ENCODE measurements at places on chromosomes 5 and 9. TPM values are rescaled to one million over a fixed set of nuclear protein-coding genes. Genes with fewer than 3 reads are reported as not detected.

DNA sequence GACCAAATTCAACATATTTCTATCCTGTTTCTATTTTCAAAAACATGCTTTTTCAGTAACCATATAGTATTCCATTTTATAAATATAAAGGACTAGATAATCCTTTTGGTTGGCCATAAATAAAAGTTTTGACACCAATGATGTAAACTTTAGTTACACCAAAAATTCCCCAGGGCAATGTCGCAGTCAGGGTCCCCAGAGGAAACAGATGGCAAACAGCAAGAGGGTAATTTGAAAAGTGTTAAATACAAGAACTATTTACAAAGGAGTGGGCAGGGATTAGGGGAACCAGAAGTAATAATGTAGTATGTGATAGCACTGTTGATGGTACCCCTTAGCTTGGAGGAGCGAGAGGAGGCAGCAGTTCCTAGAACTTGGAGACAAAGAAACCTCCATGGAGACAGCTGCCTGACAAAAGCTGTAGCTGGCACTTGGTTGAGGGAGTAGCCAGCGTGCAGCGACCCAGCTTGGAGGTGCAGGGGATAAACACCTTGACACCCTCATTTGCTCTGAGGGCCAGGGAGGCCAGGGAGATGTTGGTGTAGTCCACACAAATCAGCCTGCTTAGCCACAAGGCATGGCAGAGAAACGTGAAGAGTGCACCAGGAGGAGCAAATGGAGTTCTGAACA, 18.3 kb upstream of the MSANTD3 start:
- no peak for DNase-seq

- no peak for DNase-seq
Measured at GRCh38 chr5:148569948-148570347, 84.4 kb downstream of the HTR4 start.

- peak; percentile 61 for DNase-seq
Measured at GRCh38 chr5:136066661-136067271, 38.0 kb downstream of the TGFBI start.

- no peak for DNase-seq
Measured at GRCh38 chr9:110036286-110036685, 171.7 kb downstream of the C9orf152 start.

Gene ZFYVE16
- total RNA-seq: 67.6 TPM

Gene PCDHGB6
- 5.6 TPM for total RNA-seq

Gene ST8SIA4
- total RNA-seq: 10.9 TPM

Gene MAMDC4
- total RNA-seq: 2.5 TPM

Gene EFNA5
- total RNA-seq: 20.8 TPM

Measured in skin of body (tissue), 3 donors.